ENCODE measurements at places on chromosomes 7 and 10. TPM values are rescaled to one million over a fixed set of nuclear protein-coding genes. Genes with fewer than 3 reads are reported as not detected.

The INA gene
- polyA plus RNA-seq = not detected

The GPR26 gene
- polyA plus RNA-seq = not detected

The AMZ1 gene
- polyA plus RNA-seq = under 0.01 TPM

The AKR1C8 gene
- polyA plus RNA-seq = not detected

The MCU gene
- polyA plus RNA-seq = 75.6 TPM

The PRKCQ gene
- polyA plus RNA-seq = 0.23 TPM

The PTPRE gene
- 4.2 TPM for polyA plus RNA-seq

The TRPV5 gene
- polyA plus RNA-seq = 0.03 TPM

The CLRN3 gene
- polyA plus RNA-seq = 88.9 TPM

The PRKG1 gene
- polyA plus RNA-seq = 4.0 TPM
